ENCODE measurements at places on chromosomes 12 and 14. TPM values are rescaled to one million over a fixed set of nuclear protein-coding genes. Genes with fewer than 3 reads are reported as not detected.

Gene SOAT2
- total RNA-seq: 0.35 TPM

Gene GLIPR1
- 10.3 TPM for total RNA-seq

Gene GLIPR1L1
- total RNA-seq: not detected

Gene PRIMA1
- total RNA-seq: not detected

DNA sequence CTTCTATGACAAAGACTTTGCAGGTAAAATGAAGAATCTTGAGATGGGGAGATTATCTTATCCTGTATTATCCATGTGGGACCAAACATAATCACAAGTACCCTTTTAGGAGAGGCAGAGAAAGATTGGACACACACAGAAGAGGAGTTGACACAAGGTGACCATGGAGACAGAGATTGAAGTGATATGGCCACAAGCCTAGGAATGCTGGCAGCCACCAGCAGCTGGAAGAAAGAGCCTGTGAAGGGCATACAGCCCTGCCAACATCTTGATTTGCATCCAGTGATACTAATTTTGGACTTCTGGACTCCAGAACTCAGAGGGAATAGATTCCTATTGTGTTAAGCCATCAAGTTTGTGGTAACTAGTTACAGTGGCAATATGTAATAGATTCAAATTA lies 78.1 kb downstream of the RPS29 start:
- DNase-seq: no peak

Data from activated naive CD4-positive, alpha-beta T cell treated with anti-CD3 and anti-CD28 coated beads, Interleukin-2, amount 50 U/mL, for 72 hours (primary cell).